ENCODE measurements at places on chromosomes 7 and 10. TPM values are rescaled to one million over a fixed set of nuclear protein-coding genes. Genes with fewer than 3 reads are reported as not detected.
A peak's percentile ranks its signal among the peaks of the same experiment; 100 is the strongest.

Gene PON3
- not detected for total RNA-seq

Gene CXCL12
- not detected for total RNA-seq

Gene OR2A7
- 1.2 TPM for total RNA-seq

Gene MUC3A
- total RNA-seq: not detected

Gene GPAM
- 4.9 TPM for total RNA-seq

Gene CPN1
- total RNA-seq: not detected

Gene FAM237B
- not detected for total RNA-seq

Gene ADAM22
- total RNA-seq: 2.0 TPM

Gene SLC26A3
- not detected for total RNA-seq

Gene THAP5
- 16.8 TPM for total RNA-seq

Gene CCDC3
- 0.99 TPM for total RNA-seq

Gene TRIM50
- total RNA-seq: not detected

DNA sequence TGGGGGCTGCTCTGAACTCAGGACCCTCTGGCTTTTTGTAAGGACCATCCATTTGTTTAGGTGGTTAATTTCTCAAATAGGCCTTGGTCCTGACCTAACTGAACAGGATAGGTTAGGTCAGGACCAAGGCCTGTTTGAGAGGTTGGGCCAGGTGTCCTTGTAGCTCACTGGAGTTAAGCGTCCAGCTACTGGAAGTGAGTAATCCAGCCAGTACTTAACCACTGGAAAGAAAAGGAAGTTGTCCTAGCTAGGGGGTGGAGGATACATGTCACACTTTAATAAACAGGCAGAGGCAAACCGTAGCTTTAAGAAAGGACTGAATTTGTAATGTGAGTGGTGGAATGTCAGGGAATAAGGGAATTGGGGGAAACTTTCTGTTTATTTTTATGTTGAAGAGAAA, 96.0 kb downstream of the GPR85 start:
- no peak for DNase-seq
- no peaks in the 10 kb centered on the region for H3K36me3 ChIP-seq
- peaks cover 34% of the 10 kb centered on the region for H3K27me3 ChIP-seq

- no peaks in the 10 kb centered on the region for H3K36me3 ChIP-seq
- H3K27me3 ChIP-seq: no peaks in the 10 kb centered on the region
- H3K4me3 ChIP-seq: peak overlapping the region; percentile 89
- H3K27ac ChIP-seq: peak overlapping the region; percentile 86
- DNase-seq: no peak
Observed at GRCh38 chr10:12130237-12130872, 878 bp downstream of the SEC61A2 start.

DNA sequence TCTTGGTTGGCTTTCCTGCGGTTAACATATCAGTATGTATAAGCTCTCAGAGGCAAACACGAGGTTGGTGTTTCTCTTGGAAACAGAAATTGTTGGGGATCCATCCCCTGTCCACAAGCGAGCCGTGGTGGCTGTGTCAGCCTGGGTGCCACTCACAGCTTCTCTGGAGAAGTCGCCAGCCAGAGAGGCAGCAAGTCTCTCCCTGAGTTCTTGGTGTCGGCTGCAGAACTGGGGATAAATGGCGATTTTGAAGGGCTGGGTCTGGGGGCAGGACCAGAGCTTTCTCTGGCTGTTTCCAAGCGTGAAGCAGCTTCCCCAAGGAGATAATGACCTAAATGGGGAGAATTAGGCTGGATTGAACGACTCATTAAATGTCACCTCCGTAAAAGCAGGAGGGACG, 335.3 kb downstream of the GLRX3 start:
- H3K4me1 ChIP-seq: no peaks in the 10 kb centered on the region
- no peaks in the 10 kb centered on the region for H3K36me3 ChIP-seq
- no peak for DNase-seq
- peaks cover 8% of the 10 kb centered on the region for H3K27me3 ChIP-seq
- H3K4me3 ChIP-seq: no peak overlapping the region

DNA sequence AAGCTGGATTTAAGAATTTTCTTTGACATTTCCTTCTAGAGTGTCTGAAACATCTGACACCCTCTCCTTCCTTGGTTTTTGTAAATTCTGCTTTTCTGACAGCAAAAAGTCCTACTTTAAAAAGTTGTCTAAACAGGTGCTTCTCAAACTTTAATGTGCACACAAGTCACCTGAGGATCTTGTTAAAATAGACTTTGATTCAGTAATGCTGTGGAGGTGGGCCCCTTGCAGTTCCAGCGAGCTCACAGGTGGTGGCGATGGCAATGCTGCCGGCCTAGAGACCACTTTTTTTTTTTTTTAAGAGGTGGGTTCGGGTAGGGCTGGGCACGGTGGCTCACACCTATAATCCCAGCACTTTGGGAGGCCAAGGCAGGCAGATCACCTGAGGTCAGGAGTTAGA, 77.1 kb downstream of the ABCC2 start:
- H3K4me3 ChIP-seq: no peak overlapping the region
- peaks cover 42% of the 10 kb centered on the region for H3K27me3 ChIP-seq
- no peak overlapping the region for H3K27ac ChIP-seq
- no peak for DNase-seq

- peaks cover 8% of the 10 kb centered on the region for H3K27me3 ChIP-seq
- peaks cover 2% of the 10 kb centered on the region for H3K36me3 ChIP-seq
- no peaks in the 10 kb centered on the region for H3K4me1 ChIP-seq
- no peak for DNase-seq
- H3K27ac ChIP-seq: peak overlapping the region; percentile 56
Observed at GRCh38 chr10:18689498-18689897, 30.3 kb downstream of the ARL5B start.

DNA sequence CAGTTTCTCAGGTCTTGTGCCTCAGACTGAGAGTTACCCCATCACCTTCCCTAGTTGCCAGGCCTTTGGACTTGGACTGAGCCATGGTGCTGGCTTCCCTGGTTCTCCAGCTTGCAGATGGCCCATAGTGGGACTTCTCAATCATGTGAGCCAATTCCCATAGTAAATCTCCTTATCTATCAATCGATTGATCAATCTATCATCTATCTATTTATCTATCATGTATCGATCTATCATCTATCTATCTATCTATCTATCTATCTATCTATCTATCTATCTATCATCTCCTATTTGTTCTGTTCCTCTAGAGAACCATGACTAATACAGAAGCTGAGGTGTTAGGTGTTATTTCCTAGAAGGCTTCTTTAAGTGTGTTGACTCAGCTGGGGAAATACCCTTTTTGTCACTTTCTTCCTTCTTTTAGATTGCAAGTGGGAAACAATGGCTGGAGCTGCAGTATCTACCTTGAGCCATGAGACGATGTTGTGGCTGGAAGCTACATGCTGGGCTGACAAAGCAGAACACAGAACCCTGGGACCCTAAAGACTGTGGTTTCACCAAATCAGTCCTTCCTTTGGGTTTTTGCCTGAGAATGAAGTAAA, 234.7 kb upstream of the GLI3 start:
- no peak for DNase-seq
- no peaks in the 10 kb centered on the region for H3K4me1 ChIP-seq
- H3K4me3 ChIP-seq: no peak overlapping the region
- no peaks in the 10 kb centered on the region for H3K36me3 ChIP-seq
- H3K27ac ChIP-seq: no peak overlapping the region

DNA sequence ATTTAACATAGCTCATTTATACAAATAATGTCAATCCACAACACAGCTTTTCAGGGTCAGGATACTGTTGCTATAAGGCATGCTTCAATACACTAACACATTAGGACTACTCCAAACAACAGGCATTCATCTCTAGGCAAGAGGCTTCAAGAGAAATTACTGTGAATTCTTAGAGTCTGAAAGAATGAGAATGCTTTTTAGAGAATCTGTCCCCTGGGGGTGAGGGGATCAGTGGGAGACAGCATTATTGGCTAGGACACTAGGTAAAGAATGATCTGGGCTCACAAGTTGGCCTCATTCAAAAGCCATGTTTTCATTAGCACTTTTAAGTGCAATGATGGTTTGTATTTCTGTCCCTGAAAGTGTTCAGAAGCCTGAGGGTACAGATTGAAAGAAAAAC, 132.6 kb downstream of the SEMA3D start:
- H3K27me3 ChIP-seq: no peaks in the 10 kb centered on the region
- no peaks in the 10 kb centered on the region for H3K4me1 ChIP-seq
- H3K4me3 ChIP-seq: no peak overlapping the region
- no peaks in the 10 kb centered on the region for H3K36me3 ChIP-seq
- no peak for DNase-seq

DNA sequence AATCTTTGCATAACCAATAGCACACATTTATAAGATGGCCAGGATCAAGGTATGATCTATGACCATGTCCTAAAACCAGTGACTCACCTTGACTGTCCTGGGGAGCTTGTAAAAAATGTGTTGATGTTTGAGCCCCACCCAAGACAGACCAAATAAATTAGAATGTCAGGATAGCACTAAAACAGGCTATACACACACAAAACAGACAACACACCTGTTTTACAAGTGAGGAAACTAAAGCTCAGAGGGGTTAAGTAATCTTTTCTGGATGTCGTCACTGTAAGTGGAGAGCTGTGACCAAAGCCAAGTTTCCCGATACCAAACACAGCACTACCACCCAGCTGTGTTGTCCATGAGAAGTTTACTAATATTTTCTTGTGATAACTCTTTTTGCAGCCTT, 84.5 kb downstream of the AVL9 start:
- H3K27ac ChIP-seq: no peak overlapping the region
- no peak for DNase-seq
- H3K4me3 ChIP-seq: no peak overlapping the region
- H3K27me3 ChIP-seq: no peaks in the 10 kb centered on the region
- H3K36me3 ChIP-seq: peaks cover 5% of the 10 kb centered on the region

- peak overlapping the region; percentile 90 for H3K4me3 ChIP-seq
- no peaks in the 10 kb centered on the region for H3K27me3 ChIP-seq
- peaks cover 80% of the 10 kb centered on the region for H3K4me1 ChIP-seq
- peaks cover 3% of the 10 kb centered on the region for H3K36me3 ChIP-seq
- H3K27ac ChIP-seq: peak overlapping the region; percentile 96
Observed at GRCh38 chr10:104328646-104328895, 9.7 kb downstream of the ITPRIP start.

DNA sequence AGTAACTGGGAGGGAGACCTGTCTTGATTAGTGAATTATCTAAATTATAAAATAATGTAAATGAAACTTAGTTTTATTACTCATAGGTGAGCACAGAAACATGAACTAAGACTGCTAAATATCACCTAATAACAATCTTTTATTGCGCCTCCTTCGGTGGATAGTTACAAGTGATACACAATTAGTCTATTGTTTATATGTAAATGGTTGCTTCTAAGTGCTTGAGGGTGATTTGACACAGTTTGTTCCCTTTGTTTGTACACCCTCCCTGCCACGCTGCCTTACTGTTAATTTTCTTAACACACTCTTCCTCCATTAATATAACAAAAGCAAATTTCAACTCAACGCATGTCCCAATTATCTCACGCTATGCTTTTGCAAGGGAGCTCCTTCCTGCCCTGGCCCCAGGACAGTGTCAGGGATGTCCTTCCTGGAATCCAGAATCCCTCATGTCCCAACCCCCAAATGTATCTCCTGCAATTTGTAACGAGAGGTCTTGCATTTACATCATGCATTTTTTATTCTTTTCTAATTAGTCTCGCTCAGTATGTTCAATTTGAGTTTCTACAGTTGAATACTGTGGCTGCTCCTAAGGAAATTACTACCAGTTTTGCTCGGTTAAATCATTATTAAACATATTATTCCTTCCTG, 4.2 kb downstream of the NPSR1 start:
- no peak overlapping the region for H3K27ac ChIP-seq
- no peaks in the 10 kb centered on the region for H3K4me1 ChIP-seq
- H3K36me3 ChIP-seq: no peaks in the 10 kb centered on the region
- DNase-seq: no peak
- peaks cover 35% of the 10 kb centered on the region for H3K27me3 ChIP-seq
- no peak overlapping the region for H3K4me3 ChIP-seq

GRCh38 chr7:28481091-28481926, 69.0 kb downstream of the CREB5 start:
- peaks cover 2% of the 10 kb centered on the region for H3K4me1 ChIP-seq
- H3K36me3 ChIP-seq: no peaks in the 10 kb centered on the region
- DNase-seq: no peak
- no peak overlapping the region for H3K4me3 ChIP-seq
- peaks cover 43% of the 10 kb centered on the region for H3K27me3 ChIP-seq

GRCh38 chr10:32982293-32982709, 24.3 kb upstream of the ITGB1 start:
- H3K4me3 ChIP-seq: no peak overlapping the region
- no peak for DNase-seq

- DNase-seq: no peak
- no peak overlapping the region for H3K27ac ChIP-seq
- no peaks in the 10 kb centered on the region for H3K36me3 ChIP-seq
- H3K4me3 ChIP-seq: no peak overlapping the region
- peaks cover 44% of the 10 kb centered on the region for H3K27me3 ChIP-seq
Observed at GRCh38 chr7:25392588-25393338, 164.5 kb upstream of the NPVF start.

- no peak overlapping the region for H3K4me3 ChIP-seq
- H3K4me1 ChIP-seq: peaks cover 84% of the 10 kb centered on the region
- H3K27ac ChIP-seq: no peak overlapping the region
- H3K36me3 ChIP-seq: peaks cover 14% of the 10 kb centered on the region
Observed at GRCh38 chr10:11180228-11180627, 162.6 kb downstream of the CELF2 start.

- H3K4me1 ChIP-seq: peaks cover 24% of the 10 kb centered on the region
- H3K27me3 ChIP-seq: peaks cover 38% of the 10 kb centered on the region
- peak overlapping the region; percentile 94 for H3K4me3 ChIP-seq
- no peak for DNase-seq
- H3K36me3 ChIP-seq: peaks cover 12% of the 10 kb centered on the region
- peak overlapping the region; percentile 87 for H3K27ac ChIP-seq
Observed at GRCh38 chr10:99658622-99659030, 683 bp upstream of the ENTPD7 start.

DNA sequence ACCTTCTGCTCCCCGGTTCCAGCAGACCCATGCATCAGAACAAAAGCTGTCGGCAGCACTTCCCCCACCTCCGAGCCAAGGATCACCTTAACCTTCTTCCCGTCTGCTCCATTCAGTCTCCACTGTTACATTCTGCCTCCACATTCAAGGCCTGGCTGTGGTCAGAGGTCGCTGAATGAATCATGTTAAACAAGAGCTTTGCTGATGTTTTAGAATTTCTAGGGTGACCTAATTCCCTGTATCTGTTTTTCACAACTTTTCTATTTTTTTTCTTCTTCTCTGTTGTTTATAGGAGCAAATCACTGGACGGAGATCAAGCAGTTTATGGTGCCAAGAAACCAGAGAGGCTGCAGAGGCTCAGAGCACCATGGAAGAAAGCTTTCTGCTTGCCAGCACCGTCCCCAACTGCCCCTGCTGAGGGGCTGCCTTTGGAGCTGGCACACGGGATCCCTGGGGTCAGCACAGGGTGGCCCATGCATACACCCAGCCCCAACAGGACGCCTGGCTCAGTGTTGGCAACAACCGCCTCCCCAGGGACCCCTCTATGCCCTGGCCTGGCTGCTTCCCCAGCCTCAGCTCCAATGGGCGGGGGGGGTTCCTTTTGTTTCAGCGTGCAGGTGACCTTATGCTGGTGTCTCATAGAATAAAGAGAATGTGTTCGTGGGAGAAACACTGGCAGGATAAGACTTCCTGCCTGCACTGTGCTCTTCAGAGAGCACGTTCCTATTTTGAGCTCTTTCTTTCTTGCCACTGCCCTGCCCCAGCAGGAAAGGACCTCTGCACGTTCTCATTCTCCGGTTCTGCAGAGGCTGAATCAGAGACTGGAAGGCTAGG, 182.7 kb upstream of the LYZL2 start:
- no peaks in the 10 kb centered on the region for H3K36me3 ChIP-seq
- peak overlapping the region; percentile 67 for H3K4me3 ChIP-seq
- peak overlapping the region; percentile 75 for H3K27ac ChIP-seq
- no peaks in the 10 kb centered on the region for H3K27me3 ChIP-seq
- DNase-seq: no peak

Data from T-helper 17 cell (primary cell).